ENCODE measurements at places on chromosomes 11 and 22.

DNA sequence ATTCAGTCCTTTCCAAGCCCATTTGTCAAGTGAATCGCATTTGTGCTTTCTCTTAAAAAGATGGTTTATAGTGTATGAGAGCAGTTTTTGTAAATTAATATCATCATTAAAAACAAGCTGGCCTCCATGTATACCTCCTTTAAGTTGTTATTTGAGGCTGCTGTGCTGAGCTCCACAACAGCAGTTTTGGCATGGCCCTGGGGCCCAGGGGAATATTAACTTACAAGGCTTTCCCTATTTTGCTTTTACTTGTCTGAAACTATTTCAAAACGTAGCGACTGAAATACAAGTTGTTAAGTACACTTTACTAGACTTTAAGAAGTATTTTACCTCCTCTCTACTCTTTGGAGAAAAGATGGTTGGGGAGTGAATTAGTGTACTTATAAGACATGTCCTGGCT is 4.9 kb upstream of the BARX2 start:
- DNase-seq = no peak

DNA sequence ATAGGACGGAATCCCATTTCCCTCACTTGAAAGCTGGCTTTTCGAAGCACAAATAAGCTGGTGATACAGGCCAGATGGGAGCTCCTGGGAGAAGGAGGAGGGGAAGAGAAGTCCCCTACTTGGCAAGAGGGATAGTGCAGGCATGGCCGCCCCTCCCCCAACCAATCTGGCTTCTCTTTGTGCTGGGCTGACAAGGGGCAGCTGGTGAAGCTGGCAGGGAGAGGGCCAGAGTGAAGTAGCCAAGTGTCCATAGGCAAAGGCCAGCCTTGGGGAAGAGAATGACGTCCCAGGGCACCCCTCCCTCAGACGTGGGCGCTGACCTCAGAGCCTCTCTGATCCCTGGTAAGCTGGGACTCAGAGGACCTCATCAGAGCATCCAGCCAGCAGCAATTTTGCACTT is 78.7 kb upstream of the GRAMD1B start:
- DNase-seq = no peak

- DNase-seq = no peak
These were observed 13.5 kb downstream of the OAF start for GRCh38 chr11:120224361-120224760.

- DNase-seq = no peak
These were observed 207.9 kb upstream of the ISX start for GRCh38 chr22:34858066-34858465.

- no peak for DNase-seq
These were observed 2.8 kb upstream of the HBE1 start for GRCh38 chr11:5272395-5273017.

DNA sequence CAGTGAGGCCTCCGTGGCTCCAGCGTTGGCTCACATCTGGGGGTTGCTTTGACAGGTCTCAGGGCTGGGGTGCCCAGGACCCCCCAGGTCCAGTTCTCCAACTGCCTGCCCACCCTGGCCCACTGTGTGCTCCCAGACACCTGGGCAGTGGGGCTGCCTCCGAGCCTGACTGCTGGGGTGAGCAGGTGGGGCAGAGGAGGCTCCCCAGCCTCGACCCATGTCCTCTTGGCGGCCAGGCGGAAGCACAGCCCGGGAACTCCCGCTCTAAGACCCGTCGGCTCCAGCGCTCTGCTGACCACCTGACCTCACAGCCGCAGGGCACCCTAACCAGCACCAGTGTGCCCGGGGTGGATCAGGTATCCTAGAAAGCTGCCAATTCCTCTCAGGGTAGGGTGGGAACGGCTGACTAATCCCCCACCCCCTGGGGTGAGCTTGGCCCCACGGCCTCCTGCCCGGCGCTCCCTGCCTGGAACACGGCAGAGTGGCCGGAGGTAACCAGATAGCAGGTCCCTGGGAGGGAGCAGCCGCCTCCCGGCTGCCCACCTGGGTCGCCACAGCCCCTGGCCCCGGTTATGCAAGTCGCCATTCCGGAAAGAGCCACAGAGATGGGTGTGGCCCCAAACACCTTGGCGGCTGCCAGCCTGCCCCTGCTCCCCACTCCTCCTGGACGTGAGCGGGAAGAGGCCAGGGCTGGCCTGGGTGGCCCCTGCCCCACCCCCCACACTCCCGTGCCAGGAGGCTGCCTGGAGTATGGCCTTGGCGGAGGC is 19.2 kb upstream of the MUC5B start:
- DNase-seq = no peak

DNA sequence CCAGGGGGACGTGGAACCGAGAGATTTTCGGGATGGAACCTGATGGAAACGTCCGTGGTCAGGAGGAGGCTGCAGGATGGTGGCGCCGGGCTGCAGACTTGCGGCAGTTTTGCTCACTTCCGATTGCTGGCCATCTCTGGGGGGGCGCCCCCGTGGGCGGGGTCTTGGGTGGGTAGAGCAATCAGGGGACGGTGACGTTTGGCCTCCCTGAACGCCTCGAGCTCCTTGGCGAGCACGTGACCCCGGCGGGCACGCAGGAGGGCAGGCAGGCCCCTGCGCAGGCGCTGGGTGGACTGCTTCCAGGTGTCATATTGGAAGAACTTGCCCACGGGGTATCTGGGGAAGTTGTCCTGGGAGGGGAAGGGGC is 6.3 kb downstream of the IGF2 start:
- DNase-seq = no peak

GRCh38 chr11:44005063-44005701 is 42.6 kb upstream of the ACCSL start:
- DNase-seq = no peak

GRCh38 chr22:38221908-38222796 is 20.4 kb downstream of the MAFF start:
- DNase-seq = no peak

DNA sequence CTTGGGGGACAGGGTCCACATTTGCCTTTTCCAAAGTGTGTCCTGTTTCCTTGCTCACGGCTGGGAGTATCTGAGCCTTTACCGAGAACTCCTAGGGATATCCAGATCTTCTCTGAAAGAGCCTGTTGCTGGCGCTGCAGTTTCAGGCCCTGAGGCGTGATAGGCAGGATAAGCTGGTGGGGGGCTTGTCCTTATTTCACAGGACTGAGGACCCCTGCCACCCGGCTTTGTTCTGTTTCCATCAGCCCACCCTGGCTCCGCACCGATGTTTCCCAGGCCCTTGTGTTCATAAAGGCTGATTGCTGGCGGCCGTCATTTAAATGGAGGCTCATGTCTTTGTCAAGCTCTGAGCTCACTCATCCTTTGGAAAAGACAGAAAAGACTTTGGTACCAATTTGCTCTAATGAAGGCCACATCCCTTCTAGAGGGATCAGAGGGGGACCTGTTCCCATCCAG is 9.4 kb upstream of the NPTXR start:
- DNase-seq = no peak

GRCh38 chr11:126791991-126792390 is 208.6 kb downstream of the KIRREL3 start:
- DNase-seq = no peak

DNA sequence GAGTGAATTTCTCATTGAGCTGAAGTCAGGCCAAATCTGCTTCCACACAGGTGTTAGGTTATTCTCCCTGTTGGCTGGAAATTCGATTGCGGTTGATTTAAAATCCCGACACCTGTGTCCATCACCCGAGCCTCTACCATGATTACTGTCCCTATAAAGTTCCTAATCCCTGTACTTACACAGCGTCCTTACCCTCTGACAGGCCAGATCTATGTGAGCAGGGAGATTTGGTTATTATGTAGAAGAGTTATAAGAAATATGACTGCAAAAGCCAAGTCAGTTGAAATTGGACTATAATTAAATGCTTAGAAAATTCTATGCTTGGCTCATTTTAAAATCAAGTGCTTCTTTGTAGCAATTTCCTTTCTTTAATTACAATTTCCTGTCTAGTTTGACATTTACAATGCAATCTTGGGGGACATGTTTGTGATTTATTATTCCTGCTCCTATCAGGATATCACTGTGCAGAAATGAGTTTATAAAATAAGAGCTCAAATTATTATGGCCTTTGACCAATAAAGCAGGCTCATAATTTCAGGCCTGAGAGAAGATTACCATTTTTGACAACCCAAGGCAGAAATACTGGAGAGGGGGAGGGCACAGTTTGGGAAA is 32.5 kb upstream of the LMO1 start:
- DNase-seq = no peak

DNA sequence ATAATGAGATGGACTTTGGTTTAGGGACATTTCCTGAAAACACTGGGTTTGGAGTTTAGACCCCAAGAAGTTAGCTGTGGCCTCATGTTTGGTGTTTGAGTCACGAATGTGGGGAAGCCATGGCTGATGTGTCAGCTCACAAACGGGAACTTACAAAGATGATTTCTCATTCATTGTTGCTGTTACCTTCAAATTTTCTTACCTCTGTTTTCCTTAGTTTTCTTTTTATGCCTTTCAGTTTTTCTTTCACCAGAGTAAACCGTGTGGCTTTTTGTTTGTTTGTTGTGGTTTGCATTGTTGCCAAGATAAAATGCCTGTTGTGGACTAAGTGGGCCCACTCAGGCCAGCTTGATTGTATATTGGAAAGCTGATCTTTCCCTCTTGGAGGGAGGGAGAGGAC is 89.1 kb downstream of the SWAP70 start:
- DNase-seq = no peak

Data from SW 1271 (cell line).